ENCODE measurements at places on chromosomes 1 and 21.
A peak's percentile ranks its signal among the peaks of the same experiment; 100 is the strongest.

DNA sequence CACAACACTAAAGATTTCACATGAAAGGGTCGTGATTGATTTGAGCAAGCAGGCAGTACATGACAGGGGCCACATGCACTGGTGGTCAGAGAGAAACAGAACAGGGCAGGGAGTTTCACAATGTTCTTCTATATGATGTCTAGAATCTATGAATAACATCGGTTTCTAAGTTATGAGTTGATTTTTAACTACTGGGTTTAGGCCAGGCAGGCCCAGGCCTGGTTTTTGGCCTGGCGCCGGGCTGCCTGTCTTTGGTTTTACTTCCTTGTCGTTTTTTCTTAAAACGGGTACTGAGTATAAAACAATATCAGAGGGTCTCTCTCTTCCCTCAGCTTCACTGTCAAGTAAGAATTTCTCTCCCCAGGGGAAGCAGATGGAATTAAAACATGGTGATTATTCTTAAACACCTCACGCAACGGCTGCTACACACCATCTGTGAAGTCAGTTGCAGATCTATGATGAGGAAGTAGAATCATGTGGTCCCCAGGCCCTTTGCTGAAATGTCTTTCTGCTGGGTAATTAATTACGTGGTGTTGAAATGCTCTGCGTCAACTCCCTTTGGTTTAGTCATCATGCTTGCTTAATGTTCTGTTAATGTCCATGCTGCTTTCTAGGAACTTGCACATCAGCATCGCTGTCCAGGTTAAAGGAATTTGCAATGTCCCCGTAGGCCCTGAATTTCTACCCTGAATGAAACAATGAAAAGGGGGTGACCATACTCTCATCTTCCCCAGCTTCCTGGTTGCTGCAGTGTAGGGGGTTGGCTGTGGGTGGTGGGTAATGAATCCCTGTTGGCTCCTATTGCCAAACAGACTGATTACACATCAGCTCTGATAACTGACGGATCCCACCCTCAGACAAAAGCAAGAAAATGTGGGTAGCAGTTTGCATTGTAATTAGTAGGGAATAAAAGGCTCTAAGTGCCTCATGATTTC lies 70.3 kb downstream of the SERINC2 start:
- peak; percentile 98 for DNase-seq

DNA sequence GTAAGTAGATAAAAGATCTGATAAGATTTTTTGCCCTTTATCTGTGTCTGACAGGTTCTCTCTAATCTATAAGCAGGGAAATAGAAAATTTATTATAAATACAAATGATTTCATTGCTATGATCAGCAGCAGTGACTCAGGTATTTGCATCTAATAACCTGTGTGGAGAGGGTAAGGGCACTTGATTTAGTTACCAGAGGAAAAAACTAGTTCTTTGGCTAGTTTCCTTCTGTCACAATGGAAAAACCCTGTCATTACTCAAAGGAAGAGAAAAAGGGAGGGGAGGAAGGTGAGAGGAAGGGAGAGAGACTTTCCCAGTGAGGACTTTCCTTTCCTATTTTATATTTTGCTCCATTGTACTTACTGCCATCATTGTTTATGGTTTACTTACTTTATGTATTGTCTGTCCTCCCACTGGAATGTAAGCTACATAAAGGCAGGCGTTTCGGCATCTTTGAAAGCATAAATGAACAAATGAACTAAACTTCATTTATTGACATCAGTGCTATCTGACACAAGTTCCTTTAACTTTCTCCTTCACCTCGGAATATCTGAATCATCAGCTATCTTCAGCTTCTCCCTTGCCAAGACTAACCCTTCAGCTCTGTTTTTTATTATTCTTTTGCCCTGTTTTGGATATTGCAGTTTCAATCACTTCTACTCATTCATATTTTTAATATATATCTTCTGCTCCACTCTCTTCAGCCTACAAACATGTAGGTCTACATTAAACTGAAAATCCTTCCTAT lies 34.9 kb downstream of the WDR3 start:
- DNase-seq, result peak; percentile 10

DNA sequence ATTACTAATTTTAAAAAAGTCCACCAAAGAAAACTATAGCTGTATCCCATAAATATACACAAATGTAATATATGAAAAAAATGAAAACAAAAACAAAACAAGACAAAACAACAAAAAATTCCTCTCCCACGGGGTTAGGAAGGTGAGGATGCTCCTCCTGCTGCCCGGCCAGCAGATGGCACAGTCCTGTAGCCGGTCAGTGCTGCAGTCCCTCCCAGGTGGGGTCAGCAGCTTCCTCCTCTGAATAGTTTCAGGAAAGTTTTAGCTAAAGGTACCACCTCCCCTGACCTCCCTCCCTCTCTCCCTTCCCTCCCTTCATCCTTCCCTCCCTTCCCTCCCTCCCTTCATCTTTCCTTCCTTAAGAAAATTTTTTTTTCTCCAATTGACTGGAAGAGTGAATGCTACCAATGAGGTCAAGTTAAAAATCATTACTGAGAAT lies 67.8 kb upstream of the BCL10 start:
- peak; percentile 62 for DNase-seq

DNA sequence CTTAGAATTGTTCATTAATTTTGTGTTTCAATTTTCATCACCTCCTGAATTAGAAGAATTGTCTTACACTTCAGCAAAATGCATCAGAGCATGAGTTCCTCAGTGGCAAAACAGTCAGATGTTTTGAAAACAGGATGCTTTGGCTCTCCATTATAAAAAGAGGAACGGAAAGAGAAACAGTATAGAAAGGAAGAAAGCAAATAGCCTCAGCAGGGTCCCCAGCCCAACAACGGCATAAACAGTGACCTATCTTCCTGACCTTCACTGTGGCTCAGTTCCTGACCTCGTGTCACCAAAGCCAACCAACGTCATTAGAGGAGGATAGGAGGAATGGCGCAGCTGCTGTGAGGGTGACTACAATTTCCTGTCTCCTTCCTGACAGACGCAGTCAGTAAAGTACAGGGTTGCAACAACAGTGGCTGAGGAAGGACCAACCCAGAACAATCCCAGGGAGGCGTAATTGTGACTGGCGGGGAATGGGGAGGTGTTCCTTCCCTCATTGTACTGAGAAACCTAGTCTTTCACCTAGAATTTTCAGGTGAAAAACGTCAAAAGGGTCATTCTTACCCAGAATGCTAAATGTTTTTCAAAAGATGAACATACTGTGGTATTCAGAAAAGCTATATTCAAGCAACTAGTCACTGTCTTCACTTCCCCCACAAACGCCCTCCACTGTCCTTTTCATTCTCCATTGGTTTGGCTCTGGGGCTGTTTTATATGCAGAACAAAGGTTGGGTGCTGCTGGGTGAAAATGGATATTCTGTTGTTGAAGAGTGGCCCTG lies 197.9 kb upstream of the SGIP1 start:
- peak; percentile 63 for DNase-seq

DNA sequence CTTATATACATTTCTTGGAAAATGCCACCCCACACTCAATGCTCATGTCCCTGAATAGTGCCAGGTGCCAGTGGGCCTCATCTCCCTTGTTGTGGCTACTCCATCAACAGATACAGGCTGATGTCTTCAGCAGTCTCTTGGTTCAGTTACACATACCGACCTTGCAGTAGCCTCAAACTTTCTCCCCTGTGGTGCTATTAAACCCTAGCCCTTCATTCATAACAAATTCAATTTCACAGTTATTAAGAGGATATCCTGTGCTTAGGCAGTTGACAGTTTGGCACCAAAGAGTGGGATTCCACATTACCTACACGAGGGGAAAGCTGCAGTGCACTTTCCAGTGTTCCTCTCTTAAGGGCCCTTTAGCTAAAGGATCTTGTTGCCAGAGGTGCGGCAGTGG lies 35.9 kb upstream of the CAMK1G start:
- DNase-seq, result no peak

DNA sequence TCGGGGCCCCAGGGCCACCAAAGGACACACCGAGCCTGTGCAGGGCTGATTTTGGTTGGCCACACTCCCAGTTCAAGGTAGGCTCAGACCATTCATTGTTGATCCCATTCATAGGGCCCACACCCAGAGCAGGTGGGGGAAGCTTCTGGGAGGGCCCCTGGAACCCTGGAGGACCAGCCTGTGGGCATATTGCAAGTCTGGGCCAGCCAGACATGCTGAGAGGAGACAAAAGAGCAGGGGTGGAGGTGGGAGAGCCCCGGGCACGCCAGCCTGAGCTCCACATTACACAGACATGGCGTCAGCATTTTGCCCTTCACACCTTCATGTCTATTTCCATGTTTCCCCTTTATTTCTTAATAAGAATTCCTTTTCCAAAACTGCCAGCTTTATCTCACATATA lies 25.7 kb downstream of the PMVK start:
- no peak for DNase-seq
